Aortic smooth muscle cell (primary cell): ENCODE measurements at places on chromosomes 1 and 21. TPM values are rescaled to one million over a fixed set of nuclear protein-coding genes. Genes with fewer than 3 reads are reported as not detected.

The AGPAT3 gene
- total RNA-seq, result 38.0 and 41.0 TPM in 2 replicates

The PERM1 gene
- total RNA-seq, result 0.06 TPM in 1 of 2 replicates, not detected in the other

The FCER1G gene
- total RNA-seq, result not detected in 2 replicates

The C21orf91 gene
- 4.0 and 4.4 TPM in 2 replicates for total RNA-seq

The RIT1 gene
- total RNA-seq, result 46.0 and 61.7 TPM in 2 replicates

The PODN gene
- 5.8 and 7.6 TPM in 2 replicates for total RNA-seq

The TAF5L gene
- 13.5 and 13.6 TPM in 2 replicates for total RNA-seq

The SH2D5 gene
- 1.6 and 2.5 TPM in 2 replicates for total RNA-seq

The FTCD gene
- 0.13 TPM in 1 of 2 replicates, not detected in the other for total RNA-seq

The AMY1A gene
- not detected in 2 replicates for total RNA-seq

The NBPF20 gene
- 2.1 and 2.9 TPM in 2 replicates for total RNA-seq

The SPRR2E gene
- total RNA-seq, result not detected in 2 replicates

The TRIM58 gene
- 0.06 and 0.53 TPM in 2 replicates for total RNA-seq

The FMO2 gene
- 0.13 and 0.62 TPM in 2 replicates for total RNA-seq

The DCDC2B gene
- not detected in 2 replicates for total RNA-seq

The C1orf210 gene
- total RNA-seq, result not detected in 2 replicates

The LIPI gene
- not detected in 2 replicates for total RNA-seq

The COL24A1 gene
- total RNA-seq, result 0.87 and 1.2 TPM in 2 replicates

The ARPC5 gene
- total RNA-seq, result 302 and 512 TPM in 2 replicates

The TEX38 gene
- not detected in 2 replicates for total RNA-seq

The CELA2B gene
- 0.13 TPM in 1 of 2 replicates, not detected in the other for total RNA-seq

The BTBD8 gene
- 3.7 and 4.0 TPM in 2 replicates for total RNA-seq

The LCE1F gene
- not detected in 2 replicates for total RNA-seq

The MYOC gene
- 0.13 and 0.37 TPM in 2 replicates for total RNA-seq

The BSND gene
- not detected in 2 replicates for total RNA-seq

The NIPAL3 gene
- total RNA-seq, result 23.8 and 25.7 TPM in 2 replicates

The KAZN gene
- total RNA-seq, result 5.3 and 6.3 TPM in 2 replicates

The COL16A1 gene
- 48.1 and 59.5 TPM in 2 replicates for total RNA-seq

The KLF18 gene
- not detected in 2 replicates for total RNA-seq

The ATP6V1G3 gene
- 0.25 TPM in 1 of 2 replicates, not detected in the other for total RNA-seq

The LDLRAD1 gene
- total RNA-seq, result not detected in 2 replicates

The GSTM1 gene
- 11.4 TPM in 1 of 2 replicates, not detected in the other for total RNA-seq

The ZNF644 gene
- total RNA-seq, result 44.9 and 47.9 TPM in 2 replicates

The CCDC17 gene
- total RNA-seq, result 0.53 and 0.75 TPM in 2 replicates

The HSD11B1 gene
- 6.0 and 52.4 TPM in 2 replicates for total RNA-seq

The MPZ gene
- total RNA-seq, result 1.6 and 1.7 TPM in 2 replicates

The OR2L8 gene
- total RNA-seq, result not detected in 2 replicates

The THEM5 gene
- not detected in 2 replicates for total RNA-seq

The HSD3B1 gene
- total RNA-seq, result not detected in 2 replicates

The ECM1 gene
- 16.4 and 22.4 TPM in 2 replicates for total RNA-seq
